Lung microvascular endothelial cell (primary cell): ENCODE measurements at places on chromosomes 2 and 18. TPM values are rescaled to one million over a fixed set of nuclear protein-coding genes. Genes with fewer than 3 reads are reported as not detected.

- peak; percentile 14 for DNase-seq
These were observed 110.2 kb downstream of the RNF144A start for GRCh38 chr2:7027411-7027810.

The MRO gene
- total RNA-seq = not detected in 2 replicates

The VAMP8 gene
- total RNA-seq = 9.7 and 13.7 TPM in 2 replicates

DNA sequence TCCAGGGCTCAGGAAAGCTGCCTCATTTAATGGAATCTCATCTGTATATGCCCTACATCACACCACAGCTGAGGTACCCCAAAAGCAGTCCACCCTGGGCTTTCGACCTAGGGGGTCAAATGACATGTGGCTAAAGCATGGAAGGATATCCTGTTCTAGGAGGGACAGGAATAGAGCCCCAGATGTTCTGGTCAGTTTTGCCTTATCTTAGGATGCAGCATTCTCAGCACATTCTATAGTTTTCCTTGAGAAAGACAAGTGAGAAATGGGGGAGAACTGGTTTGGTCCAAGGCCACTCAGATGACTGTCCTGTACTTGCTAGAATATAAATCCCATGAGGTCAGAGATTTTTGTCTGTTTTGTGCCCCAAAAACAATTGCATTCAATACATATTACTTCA, 688.0 kb upstream of the ZEB2 start:
- peak; percentile 93 for DNase-seq

The MARCHF4 gene
- 0.20 and 0.22 TPM in 2 replicates for total RNA-seq

The TMEFF2 gene
- not detected in 2 replicates for total RNA-seq

DNA sequence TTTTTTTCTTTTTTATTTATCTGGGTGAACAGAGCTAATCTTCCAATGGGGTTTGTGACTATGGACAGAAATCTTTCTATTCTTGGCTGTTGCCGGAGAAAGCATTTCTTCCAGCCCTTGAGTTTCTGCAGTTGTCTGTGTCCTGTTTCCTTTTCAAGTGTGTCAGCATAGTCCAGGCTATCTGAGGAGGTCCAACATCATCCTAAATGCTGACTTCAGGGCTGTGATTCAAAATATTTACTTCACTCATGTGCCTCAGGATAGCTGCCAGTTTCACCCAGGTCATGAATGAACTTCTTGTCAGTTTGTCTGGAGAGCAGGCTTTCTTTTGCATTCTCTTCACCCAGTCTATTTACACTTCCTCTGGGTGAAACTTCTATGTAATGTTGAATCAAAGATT, 27.9 kb downstream of the ITGAV start:
- DNase-seq = no peak

- no peak for DNase-seq
These were observed 60.0 kb upstream of the FOSL2 start for GRCh38 chr2:28332696-28333095.

GRCh38 chr2:211495339-211495738, 938.9 kb downstream of the CPS1 start:
- no peak for DNase-seq

GRCh38 chr2:28333606-28334526, 58.8 kb upstream of the FOSL2 start:
- no peak for DNase-seq

The MBOAT2 gene
- total RNA-seq = 6.2 and 6.5 TPM in 2 replicates

The RAD51AP2 gene
- not detected in 2 replicates for total RNA-seq

DNA sequence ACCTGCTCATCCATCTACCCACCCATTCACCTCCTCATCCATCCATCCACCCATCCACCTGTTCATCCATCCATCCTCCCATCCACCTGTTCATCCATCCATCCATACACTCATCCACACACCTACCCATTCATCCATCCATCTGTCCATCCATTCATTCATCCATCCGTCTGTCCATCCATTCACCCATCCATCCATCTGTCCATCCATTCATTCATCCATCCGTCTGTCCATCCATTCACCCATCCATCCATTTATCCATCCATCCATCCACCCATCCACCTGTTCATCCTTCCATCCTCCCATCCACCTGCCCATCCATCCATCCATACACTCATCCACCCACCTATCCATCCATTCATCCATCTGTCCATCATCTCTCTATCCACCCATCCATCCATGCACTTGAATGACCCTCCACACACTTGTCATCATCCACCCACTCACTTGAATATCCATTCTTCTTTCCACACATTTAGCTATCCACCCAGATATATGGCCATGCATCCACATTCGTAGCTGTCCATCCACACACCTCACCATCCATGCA, 45.0 kb downstream of the CROCC2 start:
- no peak for DNase-seq

DNA sequence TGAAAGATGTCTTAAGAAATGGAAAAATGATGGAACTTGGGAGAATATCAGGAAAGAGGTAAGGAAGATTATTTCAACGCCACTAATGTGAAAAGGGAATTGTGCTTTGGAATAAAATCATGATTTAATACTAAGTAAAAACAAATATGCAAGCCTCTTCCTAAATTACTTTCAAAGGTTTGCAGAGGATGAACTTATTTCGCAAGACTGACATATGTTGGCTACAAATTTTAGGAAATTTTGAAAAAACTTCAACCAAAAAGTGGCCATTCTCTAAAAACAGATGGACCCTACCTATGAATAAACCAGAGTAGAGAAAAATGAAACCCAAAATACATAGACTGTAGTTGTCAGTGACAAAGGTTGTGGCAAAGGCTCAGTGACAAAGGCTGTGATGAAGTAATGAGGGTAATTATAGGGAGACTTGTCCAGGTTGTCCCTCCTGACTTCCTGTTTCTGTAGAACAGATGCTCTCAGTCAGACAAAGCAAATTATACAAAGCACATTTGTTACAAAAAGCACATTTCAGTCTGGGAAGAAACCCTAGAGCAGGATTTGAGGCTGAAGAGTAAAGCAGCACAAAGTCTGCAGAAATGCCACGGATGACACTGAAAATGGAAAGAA, 39.5 kb downstream of the SFT2D3 start:
- peak; percentile 7 for DNase-seq

DNA sequence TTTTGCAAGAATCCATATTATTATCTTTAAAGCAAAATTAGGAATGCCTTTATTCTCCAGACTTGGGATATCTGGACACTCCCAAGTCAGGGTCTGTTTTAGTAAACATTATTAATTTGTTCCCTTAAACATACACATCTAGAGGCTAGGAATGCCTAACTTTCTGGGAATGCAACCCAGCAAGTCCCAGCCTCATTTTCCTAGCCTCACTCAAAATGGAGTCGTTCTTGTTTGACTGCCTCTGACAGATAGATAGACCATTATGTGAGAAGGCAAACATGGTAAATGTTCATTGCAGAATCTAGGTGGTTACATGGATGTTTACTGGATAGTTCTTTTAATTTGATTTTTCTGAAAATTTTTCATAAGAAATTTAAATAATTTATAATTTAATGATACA, 270.1 kb upstream of the STON1 start:
- no peak for DNase-seq

- DNase-seq = peak; percentile 68
These were observed 95.6 kb downstream of the GALNT3 start for GRCh38 chr2:165698444-165698884.

- DNase-seq = peak; percentile 50
These were observed 67.2 kb downstream of the LCLAT1 start for GRCh38 chr2:30514134-30514847.

The SMYD1 gene
- not detected in 2 replicates for total RNA-seq

The NT5DC4 gene
- total RNA-seq = not detected in 2 replicates

DNA sequence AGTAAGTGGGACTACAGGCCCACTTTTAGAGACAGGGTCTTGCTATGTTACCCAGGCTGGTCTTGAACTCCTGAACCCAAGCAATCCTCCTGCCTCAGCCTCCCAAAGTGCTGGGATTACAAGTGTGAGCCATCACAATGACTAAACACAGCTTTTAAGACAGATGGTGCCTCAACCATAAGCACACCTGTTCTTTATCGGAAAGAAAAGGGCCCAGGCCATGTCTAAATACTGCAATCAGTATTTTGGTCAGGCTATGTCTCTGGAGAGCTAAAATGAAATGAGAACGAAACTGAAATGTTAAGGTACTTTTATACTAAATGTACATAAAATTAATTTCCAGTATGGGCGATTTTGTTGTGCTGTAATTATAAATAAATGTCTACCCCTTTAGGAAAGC, 69.5 kb upstream of the SPTBN1 start:
- DNase-seq = no peak

The COPS9 gene
- total RNA-seq = 164 and 201 TPM in 2 replicates
